ENCODE measurements at places on chromosomes 4 and X. TPM values are rescaled to one million over a fixed set of nuclear protein-coding genes. Genes with fewer than 3 reads are reported as not detected.

ART3 gene
- total RNA-seq = 26.0 TPM

WDR17 gene
- 0.22 TPM for total RNA-seq

GLUD2 gene
- 1.4 TPM for total RNA-seq

C1GALT1C1 gene
- 15.6 TPM for total RNA-seq

BEND4 gene
- total RNA-seq = 0.04 TPM

LRP2BP gene
- total RNA-seq = 4.1 TPM

RASSF6 gene
- total RNA-seq = 0.04 TPM

USP11 gene
- total RNA-seq = 39.5 TPM

SPANXA1 gene
- total RNA-seq = not detected

ODAPH gene
- not detected for total RNA-seq

CHRNA9 gene
- 0.04 TPM for total RNA-seq

TMEM35A gene
- 1.1 TPM for total RNA-seq

PLXNB3 gene
- 0.89 TPM for total RNA-seq

SHOX gene
- total RNA-seq = 2.3 TPM

BEX5 gene
- 0.09 TPM for total RNA-seq

KCND1 gene
- 0.66 TPM for total RNA-seq

COMMD8 gene
- total RNA-seq = 13.8 TPM

TRIM75 gene
- 0.09 TPM for total RNA-seq

OPRPN gene
- total RNA-seq = not detected

RAI2 gene
- total RNA-seq = 1.5 TPM

CT45A3 gene
- not detected for total RNA-seq

ADGRG2 gene
- 16.4 TPM for total RNA-seq

RADX gene
- 2.3 TPM for total RNA-seq

TEX13A gene
- not detected for total RNA-seq

CENPE gene
- 6.0 TPM for total RNA-seq

GYPA gene
- 5.2 TPM for total RNA-seq

ERCC6L gene
- total RNA-seq = 1.5 TPM

ACE2 gene
- total RNA-seq = 0.04 TPM

CT83 gene
- not detected for total RNA-seq

SMARCA5 gene
- 35.3 TPM for total RNA-seq

ALAS2 gene
- total RNA-seq = 29.3 TPM

ZNF157 gene
- 0.35 TPM for total RNA-seq

SCML2 gene
- 6.3 TPM for total RNA-seq

PABPC4L gene
- total RNA-seq = 6.0 TPM

CXCL5 gene
- 0.04 TPM for total RNA-seq

NKX6-1 gene
- total RNA-seq = not detected

ADGRG4 gene
- total RNA-seq = under 0.01 TPM

ADAM29 gene
- total RNA-seq = not detected

KLB gene
- under 0.01 TPM for total RNA-seq

TCEAL7 gene
- 155 TPM for total RNA-seq

MTNR1A gene
- 0.13 TPM for total RNA-seq
